ENCODE measurements at places on chromosomes 3 and 15.

DNA sequence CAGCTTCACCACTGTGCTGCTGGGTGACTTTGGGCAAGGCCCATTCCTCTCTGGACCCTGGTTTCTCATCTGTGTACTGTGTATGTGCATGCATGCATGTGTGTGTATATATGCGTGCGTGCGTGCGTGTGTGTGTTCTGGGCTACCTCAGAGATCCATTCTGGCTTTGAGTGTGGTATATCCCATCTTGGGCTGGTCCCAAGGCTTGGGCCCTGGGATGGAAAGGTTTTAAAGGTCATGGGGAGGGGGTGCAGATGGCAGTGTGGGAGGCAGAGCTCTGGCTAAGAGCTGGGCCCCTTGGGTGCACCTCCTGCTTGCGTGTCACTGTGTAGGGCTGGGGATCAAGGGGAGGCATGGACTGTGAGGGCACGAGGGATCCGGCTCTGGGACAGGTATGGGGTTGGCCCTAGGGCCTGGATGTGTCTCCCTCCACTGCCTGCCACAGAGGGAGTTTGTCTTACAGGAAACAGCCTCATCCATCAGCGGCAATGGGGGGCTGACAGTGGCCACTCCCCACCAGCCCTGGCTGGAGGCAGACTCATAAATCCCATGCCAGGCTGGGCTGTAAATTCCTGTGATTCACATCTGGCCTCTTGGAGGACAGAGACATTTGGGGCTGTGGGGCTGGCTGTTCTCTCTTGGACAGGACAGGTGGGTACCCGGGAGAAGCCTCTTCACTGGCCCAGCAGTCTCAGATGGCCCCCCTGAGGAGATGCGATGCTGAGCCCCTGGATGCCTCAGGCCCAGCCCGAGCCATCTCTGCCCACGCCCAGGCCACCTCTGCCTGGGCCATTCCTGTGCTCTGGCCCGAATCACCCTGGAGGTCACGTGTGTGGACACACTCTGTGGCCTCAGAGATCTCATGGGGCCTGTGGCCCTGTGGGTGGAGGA, 21.4 kb upstream of the CSPG4 start:
- DNase-seq: no peak

- no peak for DNase-seq
Observed at GRCh38 chr15:80015156-80015555, 44.2 kb upstream of the BCL2A1 start.

- no peak for DNase-seq
Observed at GRCh38 chr3:130433306-130433705, 83.7 kb upstream of the COL6A6 start.

DNA sequence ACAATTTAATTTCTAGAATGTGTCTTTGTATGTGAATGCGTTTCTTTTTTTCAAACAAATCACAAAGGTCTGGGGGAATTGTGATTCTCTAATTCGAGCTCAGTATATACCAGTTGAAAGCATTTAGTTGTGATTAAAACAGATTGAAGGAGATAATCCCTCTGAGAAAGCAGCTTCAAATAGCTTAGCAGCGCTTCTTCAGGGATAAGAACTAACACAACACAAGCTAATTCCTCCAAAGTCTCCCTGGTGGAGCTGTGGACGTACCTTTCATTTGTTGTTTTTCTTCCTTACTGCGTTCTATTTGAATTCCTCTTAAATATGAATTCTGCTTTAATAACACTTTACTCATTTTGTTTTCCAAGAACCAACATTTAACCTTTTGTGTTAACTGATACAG, 286.7 kb downstream of the ROBO2 start:
- DNase-seq: no peak

DNA sequence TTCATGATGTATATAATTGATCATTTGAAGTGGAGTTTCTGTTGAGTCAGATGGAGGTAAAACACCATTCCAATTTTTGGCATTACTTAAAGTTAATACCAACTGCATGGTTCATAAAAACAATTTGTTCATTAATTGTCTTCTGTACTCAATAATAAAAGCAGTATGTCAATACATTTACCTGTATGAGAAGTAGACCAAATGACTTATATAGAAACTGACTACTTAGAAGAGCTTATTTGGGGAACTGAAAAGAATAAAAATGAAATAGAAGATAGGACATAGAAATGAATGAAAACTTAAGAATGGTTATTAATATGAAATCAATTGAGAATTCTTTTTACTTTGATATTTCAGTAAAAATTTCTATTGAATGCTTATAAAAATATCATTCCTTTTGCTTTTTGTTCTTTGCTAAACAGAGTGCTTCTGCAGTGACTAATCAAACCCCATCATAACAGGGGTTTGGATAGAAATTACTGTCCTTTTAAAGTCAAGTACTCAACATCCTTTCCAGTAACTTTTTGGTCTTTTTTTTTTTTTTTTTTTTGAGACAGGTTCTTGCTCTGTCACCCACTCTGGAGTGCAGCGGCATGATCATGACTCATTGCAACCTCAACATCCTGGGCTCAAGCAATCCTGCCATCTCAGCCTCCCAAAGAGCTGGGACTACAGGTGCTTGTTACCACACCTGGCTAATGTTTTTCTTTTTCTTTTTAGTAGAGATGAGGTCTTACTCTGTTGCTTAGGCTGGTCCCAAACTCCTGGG, 6.5 kb upstream of the CRYBG3 start:
- DNase-seq: no peak

DNA sequence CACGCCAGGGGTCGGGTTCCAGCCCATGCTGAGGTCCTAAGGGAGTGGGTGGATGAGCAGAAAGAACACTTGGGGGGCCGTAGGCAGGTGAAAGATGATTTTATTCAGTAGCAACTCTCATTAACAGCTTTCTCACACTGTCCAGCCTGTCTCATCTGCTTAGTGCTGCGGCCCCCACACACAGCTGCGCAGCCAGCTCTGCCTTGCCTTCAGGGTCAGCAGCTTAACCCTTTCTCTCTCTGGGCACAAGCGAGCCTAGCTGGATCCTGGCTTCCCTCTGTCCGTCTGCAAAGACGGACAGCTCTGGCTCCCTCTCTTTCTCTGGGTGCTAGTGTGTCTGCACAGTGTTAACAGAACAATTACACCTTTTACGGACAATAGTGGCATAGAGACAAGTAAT, 21.3 kb downstream of the NPAP1 start:
- no peak for DNase-seq

GRCh38 chr15:17026633-17027032, 3515.0 kb downstream of the GOLGA6L6 start:
- DNase-seq: no peak

DNA sequence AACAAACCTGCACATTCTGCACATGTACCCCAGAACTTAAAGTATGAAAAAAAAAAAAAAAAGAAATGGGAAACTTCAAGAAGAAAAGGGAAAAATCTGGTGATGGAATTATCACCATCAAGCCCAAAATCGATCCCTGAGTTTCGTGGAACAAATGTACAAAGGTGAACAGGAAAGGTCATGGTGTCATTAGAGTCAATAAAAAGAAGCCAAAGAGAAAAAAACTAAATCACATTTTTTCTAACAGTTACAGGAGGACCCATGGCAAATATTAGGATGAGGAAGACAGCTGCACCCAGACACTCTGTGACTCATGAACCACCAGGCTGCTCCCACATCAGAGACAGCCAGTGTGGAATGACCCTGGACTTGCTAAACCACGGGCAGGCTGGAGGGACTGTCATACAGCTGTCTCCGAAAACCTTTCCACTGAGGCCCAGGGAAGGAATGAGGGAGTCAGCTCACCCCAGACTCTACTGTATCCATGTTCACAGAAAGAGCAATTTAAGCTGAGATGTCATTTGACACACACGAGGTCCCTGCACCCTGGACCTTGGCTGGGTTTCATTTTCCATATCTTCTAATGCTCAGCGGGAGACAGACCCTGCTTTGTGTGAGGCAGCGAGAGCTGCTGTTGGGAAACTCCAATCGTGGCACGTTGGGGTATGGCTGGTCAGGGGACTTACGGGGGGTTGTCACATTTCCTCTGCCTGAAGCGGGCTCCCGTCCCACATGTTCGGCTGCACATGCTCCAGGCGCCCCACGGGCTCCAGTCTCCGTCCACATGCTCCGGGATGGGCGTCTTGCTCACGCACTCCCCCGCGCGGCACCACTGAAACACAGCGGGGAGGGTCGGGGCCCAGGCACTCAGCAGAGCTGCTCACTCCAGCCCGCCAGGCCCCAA, 210.2 kb downstream of the ADAMTS17 start:
- no peak for DNase-seq

- no peak for DNase-seq
Observed at GRCh38 chr3:159813822-159814531, 174.7 kb upstream of the IL12A start.

DNA sequence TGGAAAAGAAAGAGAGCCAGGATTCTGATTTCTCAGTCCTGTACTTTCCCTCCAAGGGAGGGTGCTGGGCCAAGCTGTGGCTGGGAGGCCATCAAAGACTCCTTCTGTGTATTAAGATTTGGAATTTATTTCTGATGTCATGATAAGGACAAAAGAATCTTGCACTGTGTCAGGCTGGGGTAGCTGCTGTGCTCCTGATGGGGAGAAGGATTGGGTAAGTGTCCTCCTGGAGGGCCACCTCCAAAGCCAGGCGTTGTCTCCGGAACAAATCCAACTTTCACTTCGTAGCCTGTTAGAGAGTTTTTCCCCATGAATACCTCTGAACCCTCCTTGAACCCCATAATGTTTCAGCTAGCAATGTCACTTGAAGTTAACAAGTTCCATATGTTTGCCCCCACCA, 29.9 kb downstream of the CLDN11 start:
- no peak for DNase-seq

DNA sequence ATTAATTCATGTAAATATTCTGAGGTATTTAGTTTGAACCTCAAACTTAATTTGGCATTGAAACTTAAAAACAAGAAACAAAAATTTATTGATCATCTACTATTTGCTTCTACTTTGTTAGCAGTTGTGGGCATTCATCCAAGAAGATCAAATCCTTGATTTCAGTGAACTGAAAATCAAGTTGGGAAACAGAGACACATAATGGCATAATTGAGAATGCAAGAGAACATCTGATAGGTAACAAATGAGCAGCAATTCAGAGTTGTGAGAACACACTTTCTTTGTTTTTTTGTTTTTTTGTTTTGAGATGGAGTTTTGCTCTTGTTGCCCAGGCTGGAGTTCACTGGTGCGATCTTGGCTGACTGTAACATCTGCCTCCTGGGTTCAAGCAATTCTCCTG, 33.9 kb upstream of the MED12L start:
- no peak for DNase-seq

DNA sequence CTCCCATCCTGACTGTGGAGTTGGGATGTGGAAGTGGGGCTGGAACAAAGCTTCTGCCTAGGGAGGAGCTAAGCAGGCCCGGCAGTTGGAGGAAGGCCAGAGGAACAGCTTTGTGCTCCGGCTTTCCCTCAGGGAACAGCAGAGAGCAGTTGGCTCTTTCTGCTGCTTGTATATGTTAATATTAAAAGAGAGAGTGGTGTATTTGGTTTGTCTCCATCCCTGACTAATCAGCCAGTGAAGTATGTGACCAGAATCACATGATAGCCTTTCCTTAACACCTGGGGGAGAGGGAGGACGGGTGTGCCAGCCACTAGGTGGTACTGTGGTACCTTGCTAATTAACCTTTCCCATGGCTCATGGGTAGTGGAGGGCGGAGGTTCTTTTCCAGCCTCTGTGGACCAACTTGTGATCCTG, 10.0 kb downstream of the EIF2B5 start:
- no peak for DNase-seq

- DNase-seq: no peak
Observed at GRCh38 chr3:190560013-190560895, 46.4 kb downstream of the IL1RAP start.

DNA sequence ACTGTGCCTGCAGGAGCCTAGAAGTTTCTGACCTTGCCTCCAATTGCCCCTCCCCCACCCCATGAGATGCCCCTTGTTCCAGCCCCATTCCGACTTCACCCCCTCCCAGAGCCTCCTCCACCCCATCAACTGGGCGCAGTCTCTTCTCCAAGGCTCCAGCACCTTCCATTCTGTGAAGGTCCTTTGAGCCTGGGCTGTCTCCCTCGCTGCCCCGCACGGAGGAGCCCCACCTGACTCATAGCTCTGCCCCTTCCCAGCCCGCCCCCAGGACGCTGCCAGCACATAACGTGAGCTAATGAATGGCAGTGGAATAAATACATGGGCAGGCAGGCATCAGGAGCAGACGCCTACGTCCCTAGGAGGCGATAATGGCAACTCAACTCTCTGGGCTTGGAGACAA, 113.1 kb downstream of the NUP210 start:
- DNase-seq: no peak

GRCh38 chr3:78116874-78117273, 1077.0 kb downstream of the ROBO2 start:
- DNase-seq: no peak

DNA sequence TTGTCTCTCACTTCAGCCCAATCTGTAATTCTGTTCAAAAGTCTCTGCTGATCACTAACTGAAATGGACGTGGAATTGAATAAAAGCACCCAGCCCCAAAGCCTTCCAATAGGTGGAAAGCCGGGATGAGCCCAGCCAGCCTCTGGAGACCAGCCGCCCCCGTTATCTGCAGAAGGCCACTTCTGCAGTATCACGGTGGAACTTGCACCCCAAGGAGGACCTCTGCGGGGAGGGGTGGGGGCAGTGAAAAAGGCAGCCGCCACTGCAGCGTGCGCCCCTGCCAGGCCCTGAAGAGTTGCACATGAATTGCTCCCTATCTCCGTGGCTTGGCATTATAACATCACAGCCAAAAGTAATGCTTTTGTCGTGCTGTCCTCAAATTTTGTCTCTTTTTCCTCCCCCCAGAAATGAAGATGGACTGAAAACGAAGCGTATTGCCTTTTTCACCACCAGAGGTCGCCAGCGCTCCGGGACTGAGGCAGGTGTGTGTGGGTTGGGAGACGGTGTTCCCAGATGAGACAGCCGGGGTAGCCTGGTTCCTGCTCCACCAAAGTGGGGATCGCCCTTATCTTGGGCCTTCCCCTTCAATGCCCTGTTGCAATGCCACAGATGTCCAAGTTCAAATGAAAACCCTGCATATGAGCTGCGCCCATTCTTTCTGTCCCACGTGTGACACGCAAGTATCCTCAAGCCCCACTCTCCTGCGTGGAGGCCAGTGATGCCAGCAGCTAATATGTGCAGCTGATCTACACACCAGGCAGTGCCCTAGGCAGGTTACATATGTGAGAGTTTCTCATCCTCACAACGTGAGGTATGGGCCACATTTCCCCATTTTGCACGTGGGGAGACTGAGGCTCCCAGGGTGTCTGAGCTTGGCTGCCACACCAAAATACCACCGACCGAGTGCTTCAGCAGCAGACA, 96.0 kb downstream of the LRRK1 start:
- peak; percentile 28 for DNase-seq

- DNase-seq: no peak
Observed at GRCh38 chr3:32842531-32842931, 24.7 kb downstream of the TRIM71 start.

DNA sequence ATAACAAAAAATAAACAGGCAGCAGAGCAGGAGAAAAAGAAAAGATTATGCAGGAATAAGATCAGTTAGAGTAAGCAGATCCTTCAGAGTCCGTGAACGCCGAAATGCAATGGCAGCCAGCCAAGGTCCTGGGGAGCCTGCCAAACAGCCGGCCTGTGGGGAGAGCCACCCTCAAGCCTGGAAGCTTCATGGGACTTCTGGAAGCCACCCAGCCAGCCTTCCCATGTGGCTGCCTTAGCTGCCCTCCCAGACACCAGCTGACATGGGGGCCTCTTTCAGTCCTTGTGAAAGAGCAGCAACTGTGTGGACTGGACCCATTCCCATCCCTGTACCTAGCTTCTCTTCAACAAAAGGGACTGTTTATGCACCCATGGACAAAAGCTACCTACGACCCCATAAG, 64.9 kb upstream of the RAD18 start:
- no peak for DNase-seq

Measured in stimulated activated CD8-positive, alpha-beta memory T cell treated with anti-CD3 and anti-CD28 coated beads, Interleukin-7, amount 100 ng/mL, for 1 hour (primary cell).